ENCODE measurements at places on chromosomes 5 and 9.

GRCh38 chr9:99822109-99822805 is 572 bp downstream of the NR4A3 start:
- peak; percentile 23 for DNase-seq

DNA sequence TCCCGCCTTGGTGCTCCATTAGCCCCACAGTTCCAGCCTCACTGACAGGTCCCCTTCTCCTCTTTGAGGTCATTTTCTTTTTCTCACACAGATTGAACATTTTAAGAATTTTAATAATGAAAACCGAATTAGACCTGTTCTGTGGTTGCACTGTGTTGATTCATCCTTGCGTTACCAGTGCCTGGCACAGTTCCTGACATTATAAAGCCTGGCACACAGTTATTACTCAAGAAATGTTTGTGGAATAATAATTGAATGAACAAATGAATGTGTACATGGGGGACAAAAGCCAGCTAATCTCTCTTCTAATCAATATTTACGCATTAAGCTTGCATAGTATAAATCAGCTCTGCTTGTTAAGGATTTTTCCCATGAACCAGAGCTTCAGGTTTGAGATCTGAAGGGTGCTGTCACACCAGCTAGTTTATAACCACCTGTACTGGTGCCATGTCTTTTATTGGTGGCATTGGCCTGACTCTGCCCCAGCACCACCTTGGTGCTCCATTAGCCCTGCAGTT is 80.0 kb downstream of the SV2C start:
- no peak for DNase-seq

- DNase-seq: no peak
These were observed 55.1 kb downstream of the MPDZ start for GRCh38 chr9:13224366-13224765.

DNA sequence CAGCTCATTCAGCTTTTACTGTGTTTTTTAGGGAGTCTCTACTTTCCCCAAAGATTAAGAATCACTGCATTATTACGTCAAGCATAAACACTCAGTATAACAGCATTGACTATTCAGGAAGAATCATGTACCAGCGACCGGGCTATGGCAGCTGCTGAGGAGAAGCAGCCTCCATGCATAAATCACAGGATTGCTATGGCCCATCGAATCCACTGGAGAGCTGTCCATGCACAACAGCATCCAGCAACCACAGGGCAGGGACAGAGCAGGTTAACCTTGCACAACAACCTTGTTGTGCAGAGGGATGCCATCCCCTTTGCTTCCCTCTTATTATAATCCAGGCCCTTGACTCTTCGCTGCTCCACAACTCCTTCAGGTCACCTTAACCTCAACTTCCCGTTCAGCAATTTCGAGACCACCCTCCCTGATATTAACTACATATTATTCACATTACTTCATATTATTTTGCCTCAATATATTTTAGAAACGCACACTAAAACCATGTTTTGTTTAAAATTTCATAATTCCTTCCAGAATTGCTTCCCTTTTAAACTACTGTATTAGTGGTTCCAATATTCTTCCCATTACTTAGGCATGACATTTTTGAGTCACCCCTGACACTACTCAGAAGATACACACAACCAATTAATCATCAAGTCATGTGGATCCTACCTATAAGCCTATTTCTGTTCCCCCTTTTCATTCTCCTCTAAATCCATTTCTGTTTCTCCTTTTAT is 991 bp downstream of the IARS1 start:
- no peak for DNase-seq

- no peak for DNase-seq
These were observed 280.2 kb downstream of the SEMA5A start for GRCh38 chr5:9265441-9266287.

DNA sequence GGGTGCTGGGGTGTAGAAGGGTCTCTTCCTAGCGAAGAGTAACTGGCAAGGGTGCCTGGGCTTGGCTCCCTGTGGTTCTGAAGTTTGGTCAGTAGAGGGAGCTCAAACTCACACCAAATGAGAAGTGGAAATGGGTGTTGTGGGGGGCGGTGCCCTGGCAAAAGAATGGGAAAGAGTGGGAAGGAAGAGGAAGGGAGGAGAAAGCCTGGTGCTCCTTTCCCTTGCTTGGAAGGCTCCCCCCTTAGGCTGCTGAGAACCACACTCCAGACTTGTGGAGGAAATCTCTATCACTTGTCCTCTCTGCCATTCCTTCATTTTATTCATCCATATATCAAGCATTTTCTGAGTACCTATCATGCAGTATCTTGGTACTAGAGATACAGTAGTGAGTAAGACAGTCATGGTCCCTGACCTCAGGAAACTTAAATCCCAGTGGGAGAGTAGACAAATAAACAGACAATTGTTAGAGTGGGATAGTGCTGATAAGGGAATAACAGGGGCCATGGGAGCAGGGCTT is 13.0 kb downstream of the SLC4A9 start:
- peak; percentile 13 for DNase-seq

DNA sequence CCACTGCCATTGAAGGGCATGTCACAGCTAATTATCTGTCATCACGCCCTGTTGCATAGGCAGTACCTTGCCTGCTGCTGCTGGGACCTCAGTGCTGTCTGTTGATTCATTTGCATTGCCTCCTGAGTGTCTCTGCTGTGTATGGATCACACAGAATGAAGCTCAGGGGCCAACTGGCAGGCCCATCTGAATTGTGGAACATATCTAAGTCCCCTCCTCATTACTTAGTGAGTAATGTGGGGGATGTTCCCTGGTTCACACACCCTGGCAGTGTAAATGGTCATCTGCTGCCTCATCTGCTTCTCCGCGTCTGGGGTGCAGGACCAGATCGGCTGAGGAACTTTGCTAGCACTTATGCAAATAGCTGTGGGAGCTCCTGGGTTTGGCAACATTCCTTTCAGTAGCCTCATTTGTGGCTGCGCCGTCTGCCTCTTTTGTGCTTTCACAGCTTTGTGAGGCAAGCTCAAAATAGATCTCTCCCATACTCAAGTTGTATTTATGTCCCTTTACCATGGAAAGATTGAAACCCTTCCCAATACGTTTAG is 25.4 kb downstream of the TYRP1 start:
- no peak for DNase-seq

DNA sequence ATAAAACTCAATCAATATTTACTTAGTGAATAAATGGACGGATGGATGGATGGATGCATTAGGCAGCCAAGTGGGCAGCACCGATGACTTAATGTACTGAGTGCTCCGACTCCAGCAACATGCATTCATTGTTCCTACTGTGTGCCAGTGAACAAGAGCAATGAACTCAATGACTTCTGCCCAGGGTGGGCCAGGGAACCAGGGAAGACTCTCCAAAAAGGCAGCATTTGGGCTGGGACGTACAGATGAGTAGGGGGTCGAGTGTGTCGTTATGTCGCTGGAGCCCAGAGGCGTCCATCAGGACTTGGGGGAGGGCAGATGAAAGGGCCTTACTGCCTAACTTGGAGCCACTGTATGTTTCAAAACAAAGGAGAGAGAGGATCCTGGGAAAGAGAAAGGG is 126.4 kb downstream of the KCNIP1 start:
- DNase-seq: no peak

GRCh38 chr9:76135902-76136301 is 245.4 kb downstream of the PCSK5 start:
- DNase-seq: no peak

DNA sequence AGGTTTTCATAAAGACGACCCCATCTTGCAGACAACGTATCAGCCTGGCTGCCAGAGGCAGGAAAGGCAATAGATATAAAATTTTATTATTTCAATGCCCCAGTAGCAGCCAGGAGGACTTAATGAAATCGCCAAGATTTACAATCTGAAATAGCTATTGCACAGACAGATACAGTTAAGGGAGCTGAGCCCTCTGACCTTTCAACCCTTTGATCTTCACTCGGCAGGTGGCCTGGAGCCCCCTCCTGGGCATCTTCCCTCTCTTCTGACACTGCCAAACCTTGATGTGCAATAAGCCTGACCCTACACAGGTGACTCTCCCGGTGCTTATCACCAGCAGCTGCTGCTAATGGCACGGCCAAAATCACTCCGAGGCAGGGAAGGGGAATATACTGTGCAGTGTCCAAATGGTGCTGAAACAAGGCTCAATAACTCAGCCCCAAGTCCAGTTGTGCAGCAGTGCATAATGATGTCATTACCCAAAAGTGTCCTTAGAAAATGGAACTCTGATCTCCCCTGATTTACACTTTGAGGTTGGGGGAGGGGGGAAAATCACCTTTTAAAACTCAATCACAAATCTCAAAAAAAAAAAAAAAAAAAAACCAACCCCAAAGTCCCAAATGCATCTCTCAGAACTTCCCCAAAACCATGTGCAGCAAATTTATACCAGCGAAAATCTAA is 242.0 kb downstream of the CRB2 start:
- no peak for DNase-seq

- DNase-seq: no peak
These were observed 12.8 kb upstream of the TYRP1 start for GRCh38 chr9:12680341-12680740.

GRCh38 chr9:115717711-115718173 is 435.8 kb upstream of the PAPPA start:
- no peak for DNase-seq

GRCh38 chr9:127366594-127366993 is 30.4 kb upstream of the SLC2A8 start:
- no peak for DNase-seq

DNA sequence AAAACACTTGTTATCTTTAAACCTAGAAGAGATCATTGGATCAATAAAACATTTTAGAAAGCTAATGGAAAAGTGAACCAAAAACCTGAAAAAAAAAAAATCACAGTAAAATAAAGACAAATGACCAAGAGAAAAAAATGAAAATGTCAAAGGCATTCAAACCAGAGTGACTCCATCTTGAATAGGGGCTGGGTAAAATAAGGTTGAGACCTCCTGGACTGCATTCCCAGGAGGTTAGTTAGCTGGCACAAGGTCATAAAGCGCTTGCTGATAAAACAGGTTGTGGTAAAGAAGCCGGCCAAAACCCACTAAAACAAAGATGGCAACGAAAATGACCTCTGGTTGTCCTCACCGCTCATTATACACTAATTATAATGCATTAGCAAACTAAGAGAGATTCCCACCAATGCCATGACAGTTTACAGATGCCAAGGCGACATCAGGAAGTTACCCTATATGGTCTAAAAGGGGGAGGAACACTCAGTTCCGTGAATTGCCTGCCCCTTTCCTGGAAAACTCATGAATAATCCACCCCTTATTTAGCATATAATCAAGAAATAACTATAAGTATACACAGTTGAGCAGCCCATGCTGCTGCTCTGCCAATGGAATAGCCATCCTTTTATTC is 116.7 kb upstream of the NEK6 start:
- DNase-seq: no peak

DNA sequence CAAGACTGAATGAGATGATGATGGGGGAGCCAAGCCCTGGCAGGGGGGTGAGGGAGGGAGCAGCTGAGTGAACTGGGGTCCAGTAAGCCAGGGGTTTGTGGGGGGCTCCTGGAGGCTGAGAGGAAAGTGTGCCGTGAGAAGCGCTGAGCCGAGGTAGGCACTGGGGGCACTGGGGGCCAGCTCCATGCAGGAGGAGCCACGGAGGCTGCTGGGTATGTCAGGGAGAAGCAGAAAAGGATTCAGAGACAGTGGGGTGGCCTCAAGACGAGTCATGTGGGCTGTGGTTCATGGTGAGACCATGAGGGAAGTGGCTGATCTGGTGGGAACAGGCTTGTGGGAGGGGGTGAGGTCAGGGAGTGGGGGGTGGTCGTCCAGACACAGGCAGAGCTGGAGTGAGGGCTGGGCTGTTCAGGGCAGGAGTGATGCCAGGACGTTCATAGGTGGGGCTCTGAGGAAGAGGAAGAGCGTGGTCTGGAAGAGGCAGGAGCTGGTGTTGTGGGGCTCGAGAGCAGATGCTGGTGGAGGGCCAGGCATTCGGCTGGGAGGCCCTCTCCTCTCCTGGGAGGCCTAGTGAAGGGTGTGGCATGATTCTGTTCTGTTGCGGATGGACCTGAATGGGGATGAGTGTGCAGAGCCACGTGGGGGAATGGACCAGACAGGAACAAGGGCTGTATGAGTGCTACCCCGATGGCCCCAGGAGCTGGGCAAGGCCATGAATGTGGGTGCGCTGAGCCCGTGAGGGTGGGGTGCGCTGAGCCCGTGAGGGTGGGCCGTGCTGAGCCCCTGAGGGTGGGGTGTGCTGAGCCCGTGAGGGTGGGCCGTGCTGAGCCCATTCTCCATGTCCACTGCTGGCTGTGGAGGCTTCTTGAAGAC is 92.7 kb upstream of the CACNA1B start:
- DNase-seq: no peak

DNA sequence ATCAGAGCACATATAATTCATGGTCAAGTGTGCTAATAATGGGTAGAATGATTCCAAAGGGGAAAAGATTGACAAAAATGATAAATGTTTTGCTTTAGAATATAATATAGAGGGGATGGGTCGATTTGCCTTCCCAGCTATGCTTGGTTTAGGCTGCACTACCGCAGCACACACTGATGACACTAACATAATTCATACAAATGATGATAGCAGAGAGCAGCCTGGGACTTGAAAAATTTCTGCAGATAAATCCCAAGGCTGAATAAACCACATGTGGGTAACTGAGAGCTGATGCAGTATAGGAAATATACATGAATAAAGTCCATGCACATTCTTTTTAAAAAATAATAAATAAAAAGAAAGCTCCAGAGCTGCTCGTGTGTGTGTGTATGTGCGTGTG is 54.5 kb downstream of the EFNA5 start:
- DNase-seq: no peak

- no peak for DNase-seq
These were observed 1.4 kb downstream of the TMEFF1 start for GRCh38 chr9:100474082-100474923.

- DNase-seq: no peak
These were observed 24.6 kb upstream of the MED10 start for GRCh38 chr5:6402939-6403338.

DNA sequence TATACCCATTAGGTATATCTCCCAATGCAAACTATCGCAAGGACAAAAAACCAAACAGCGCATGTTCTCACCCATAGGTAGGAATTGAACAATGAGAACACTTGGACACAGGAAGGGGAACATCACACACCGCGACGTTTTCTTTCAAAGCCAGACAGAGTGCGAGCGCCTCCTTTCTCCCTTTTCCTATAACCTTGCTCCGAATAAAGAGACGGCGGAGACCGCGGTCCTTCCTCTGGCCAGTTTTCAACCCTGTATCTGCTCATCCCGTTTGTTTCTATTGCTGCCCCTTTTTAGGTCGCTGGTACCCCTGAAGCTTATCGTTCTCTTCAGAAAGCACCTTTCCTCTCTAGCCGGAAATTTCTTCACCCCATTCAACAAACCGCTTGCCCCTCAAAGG is 1.3 kb downstream of the LVRN start:
- DNase-seq: no peak

DNA sequence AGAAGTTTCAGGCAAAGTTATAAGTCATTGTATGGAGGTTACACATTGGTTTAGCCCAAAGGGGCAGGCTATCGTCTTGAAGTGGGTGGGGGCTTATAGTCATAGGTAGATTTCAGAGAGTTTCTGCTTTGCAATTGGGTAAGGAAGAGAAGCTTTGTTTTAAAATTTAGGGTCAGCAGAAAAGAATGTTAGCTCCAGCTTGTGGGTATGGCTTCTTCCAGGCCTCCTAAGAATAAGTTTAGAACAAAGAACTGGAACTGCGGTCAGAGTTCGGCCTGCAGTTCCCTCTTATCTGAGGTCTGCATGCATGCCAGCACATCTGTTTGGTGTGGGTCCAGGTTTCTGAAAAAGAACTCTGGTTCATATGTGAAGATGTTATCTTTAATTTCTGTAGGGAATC is 96.1 kb downstream of the CYFIP2 start:
- DNase-seq: no peak

- DNase-seq: no peak
These were observed 322.2 kb downstream of the GLIS3 start for GRCh38 chr9:3977614-3978112.

GRCh38 chr5:14531668-14532067 is 49.9 kb upstream of the OTULINL start:
- DNase-seq: no peak

GRCh38 chr5:69477170-69477569 is 15.4 kb upstream of the OCLN start:
- DNase-seq: no peak
